Activated naive CD4-positive, alpha-beta T cell (primary cell): ENCODE measurements at places on chromosomes 2 and 18.

DNA sequence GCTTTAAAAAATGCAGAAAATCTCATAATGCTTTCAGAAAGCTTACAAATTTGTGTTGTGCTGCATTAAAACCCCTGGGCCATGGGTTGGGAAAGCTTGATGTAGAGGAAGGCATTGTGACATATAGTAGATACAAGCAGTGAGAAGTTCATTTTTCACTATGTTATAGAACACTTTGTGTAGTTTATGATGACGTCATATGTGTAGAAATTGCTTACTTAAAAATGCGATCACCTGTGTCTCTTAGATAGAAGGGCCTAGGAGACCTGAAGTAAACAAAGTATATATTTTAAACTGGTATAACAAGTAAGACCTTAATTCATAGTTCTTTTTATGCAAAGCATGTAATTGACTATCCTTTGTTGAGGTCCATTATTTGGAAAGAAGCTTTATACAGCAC lies 393.5 kb downstream of the ARHGAP15 start:
- no peak for DNase-seq

DNA sequence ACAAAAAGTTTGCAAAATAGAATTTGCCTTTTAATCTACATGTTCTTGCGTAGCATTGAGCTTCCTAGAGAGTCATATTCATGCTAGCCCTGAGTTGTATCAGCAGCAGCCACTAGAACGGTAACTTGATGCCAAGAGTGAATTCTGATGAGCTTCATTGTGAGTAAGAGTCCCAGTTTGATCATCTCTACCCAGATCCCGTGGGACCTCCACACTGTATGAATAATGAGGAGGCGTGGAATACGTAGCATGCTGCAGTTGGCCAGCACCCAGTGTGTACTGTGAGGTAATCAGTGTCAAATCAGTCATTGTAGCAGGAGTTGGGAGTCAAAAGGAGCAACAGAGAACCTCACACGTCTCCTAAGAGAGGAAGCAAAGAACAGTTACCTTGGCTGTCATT lies 197.9 kb downstream of the NEDD4L start:
- no peak for DNase-seq

GRCh38 chr18:79693561-79694205 lies 14.1 kb downstream of the CTDP1 start:
- no peak for DNase-seq

- no peak for DNase-seq
Observed at GRCh38 chr2:69755862-69756467, 14.0 kb downstream of the ANXA4 start.

GRCh38 chr2:60707750-60708371 lies 48.2 kb upstream of the PAPOLG start:
- DNase-seq, result no peak

GRCh38 chr2:173775440-173775839 lies 189.7 kb downstream of the SP3 start:
- no peak for DNase-seq

GRCh38 chr18:27762054-27762453 lies 414.9 kb downstream of the CDH2 start:
- no peak for DNase-seq

GRCh38 chr2:230947908-230948365 lies 22.9 kb upstream of the GPR55 start:
- DNase-seq, result no peak

- no peak for DNase-seq
Observed at GRCh38 chr2:192119536-192119935, 75.2 kb downstream of the TMEFF2 start.

DNA sequence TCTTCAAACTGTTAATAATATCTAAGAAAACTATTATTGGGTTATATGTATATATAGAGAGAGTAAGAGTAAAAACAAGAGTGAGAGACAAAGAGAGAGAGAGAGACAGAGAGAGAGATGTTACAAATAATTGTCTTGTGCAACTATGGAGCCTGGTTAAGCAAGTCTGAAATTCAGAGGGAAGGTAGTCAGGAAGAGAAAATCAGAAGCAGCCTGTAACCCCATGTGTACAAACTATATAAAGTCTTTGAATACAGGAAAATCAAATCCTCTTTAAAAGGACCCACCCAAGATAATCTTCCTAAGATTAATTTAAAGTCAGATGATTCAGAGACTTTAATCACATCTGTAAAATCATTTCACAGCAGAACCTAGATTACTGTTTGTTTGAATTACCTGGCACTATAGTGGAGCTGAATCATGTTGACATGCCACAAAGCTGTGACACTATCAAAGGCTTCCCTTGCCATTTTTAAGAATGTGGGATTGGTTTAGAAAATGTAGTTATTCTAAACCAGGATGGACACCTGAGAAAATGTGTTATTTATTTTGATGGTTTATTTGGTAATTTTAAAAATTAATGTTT lies 301.7 kb upstream of the FSIP2 start:
- DNase-seq, result no peak

GRCh38 chr2:158815166-158815565 lies 20.0 kb downstream of the DAPL1 start:
- no peak for DNase-seq

- DNase-seq, result no peak
Observed at GRCh38 chr2:70088598-70089219, 1.4 kb downstream of the PCBP1 start.

GRCh38 chr2:130807659-130808385 lies 28.9 kb upstream of the ARHGEF4 start:
- no peak for DNase-seq
